NCI-H1048 (cell line): ENCODE measurements at places on chromosomes 6 and 20.

- no peak for DNase-seq
These were observed 40.4 kb upstream of the POPDC3 start for GRCh38 chr6:105220186-105220585.

DNA sequence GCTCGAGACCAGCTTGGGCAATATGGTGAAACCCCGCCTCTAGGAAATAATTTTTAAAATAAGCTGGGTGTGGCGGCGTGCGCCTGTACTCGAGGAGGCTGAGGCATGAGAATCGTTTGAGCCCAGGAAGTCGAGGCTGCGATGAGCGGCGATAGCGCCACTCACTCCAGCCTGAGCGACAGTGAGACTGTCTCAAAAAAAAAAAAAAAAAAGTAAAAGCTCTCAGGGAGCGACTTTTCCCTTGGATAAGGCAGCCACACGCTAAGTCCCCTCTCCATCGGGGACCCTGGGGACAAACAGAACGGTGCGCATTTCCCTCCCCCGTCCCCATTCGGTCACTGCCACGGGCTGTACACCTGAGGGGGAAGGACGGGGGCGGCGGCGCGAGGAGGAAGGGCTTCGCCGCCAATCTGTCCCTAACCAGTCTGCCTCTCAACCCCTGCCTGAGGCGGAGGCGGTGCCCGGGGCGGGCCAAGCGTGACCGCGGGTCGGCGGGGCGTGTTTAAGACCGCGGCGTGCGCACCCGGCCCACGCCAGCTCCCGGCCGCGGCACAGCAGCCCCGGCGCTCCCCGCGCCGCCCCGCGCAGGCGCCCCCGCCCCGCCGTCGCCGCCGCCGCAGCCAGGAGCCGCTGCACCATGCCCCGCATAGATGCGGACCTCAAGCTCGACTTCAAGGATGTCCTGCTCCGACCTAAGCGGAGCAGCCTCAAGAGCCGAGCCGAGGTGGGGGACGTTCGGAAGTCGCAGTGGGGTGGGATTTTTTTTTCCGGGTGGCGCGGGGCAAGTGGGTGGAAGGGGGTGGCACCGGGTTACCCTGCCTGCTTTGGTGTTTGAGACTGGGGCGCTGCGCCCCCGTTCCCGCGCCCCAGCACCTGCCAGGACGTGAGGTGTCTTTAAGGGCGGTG lies at the start of gene GMPR:
Gene GMPR, plus strand, starts transcription at position 531 of the 906 bp plus-strand sequence. Its CDS starts 107 bp downstream, at position 638.
- DNase-seq: no peak

GRCh38 chr20:37366743-37367142 lies 20.8 kb downstream of the SRC start:
- no peak for DNase-seq

DNA sequence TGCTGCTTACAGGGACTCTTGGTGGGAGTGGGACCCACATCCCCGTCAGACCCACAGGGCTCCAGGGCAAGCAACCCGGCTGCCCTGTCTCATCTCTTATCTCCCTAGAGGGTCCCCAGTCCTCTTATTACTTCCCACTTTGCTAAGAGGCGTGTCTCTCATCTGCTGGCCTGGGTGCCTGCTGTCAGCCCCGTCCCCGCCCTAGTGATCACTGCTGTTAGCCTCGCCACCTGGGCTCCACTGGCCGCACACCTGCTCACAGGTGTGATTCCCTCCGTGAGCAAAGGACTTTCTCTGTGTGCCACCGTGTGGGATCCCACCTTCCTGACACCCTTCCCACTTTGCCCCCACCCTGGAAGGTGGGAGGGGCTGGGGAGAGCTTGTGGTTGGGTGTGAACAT lies 57.6 kb downstream of the TCP11 start:
- no peak for DNase-seq

GRCh38 chr6:121838842-121839241 lies 403.4 kb downstream of the GJA1 start:
- no peak for DNase-seq

DNA sequence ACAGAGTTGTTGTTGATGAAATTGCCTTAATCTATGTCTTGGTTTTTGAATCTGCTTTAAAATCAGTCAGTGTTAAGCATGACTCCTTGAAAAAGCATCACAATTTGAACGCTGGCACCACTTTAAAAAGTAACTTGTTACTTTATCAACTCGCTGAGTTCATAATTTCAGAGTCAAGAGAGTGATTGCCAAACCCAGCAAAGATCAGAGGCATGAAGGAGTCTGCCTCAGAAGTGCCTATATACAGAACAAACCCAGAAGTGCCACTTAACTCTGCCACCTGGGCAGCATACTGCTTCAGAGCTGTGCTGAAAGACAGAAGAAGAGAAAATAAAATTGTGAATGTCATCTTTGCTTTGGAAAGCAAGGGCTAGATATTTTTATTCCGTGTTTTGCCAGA lies 73.6 kb upstream of the HCRTR2 start:
- no peak for DNase-seq

DNA sequence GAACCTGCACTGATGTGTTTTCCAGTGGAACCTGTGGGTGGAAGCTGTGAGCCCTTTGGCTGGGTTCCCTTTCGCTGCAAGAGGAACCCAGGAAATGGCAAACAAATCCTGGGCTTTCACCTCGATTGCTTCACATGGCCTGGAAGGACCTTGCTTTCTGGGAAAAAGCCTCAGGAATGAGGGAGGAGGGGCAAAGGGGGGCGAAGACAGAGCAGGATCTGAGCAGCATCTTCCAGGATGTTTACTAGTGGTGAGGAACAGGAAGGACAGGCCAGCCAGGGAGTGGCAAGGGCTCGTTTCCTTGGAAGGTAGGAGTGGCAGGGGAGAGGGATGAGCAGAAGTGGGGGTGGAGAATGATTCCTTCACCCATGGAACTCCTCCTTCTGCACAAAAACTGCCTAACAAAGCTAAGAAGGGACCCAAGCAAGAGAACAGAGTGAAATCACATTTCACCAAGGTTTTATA lies 5.9 kb downstream of the SLC2A10 start:
- no peak for DNase-seq

DNA sequence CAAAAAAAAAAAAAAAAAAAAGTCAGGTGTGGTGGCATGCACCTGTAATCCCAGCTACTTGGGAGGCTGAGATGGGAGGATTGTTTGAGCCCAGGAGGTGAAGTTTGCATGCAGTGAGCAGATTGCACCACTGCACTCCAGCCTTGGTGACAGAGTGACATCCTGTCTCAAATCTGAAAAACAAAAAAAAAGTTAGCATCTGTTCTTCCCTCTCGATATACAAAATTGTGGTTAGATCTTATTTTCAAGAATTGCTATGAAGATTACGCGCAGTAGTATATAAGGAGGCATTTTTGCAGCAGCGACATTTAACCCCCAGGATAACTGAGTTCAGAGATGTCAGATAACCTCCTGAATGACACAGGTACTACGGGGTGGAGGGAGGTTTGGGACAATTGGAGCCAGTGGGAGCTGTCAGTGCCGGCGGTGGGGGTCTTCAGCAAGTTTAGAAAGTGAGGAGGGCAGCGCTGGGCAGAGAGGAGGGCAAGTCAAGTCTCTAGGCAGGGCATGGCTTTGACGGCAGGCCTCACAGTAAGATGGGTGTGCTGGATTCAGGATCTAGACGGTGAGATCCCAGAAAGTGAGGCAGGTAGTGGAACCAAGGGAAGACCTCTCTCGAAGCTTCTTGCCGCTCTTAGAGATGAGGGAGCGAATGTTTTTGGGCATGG lies 26.2 kb upstream of the MRPS18A start:
- DNase-seq: no peak

GRCh38 chr6:163955756-163956155 lies 541.2 kb downstream of the QKI start:
- no peak for DNase-seq

DNA sequence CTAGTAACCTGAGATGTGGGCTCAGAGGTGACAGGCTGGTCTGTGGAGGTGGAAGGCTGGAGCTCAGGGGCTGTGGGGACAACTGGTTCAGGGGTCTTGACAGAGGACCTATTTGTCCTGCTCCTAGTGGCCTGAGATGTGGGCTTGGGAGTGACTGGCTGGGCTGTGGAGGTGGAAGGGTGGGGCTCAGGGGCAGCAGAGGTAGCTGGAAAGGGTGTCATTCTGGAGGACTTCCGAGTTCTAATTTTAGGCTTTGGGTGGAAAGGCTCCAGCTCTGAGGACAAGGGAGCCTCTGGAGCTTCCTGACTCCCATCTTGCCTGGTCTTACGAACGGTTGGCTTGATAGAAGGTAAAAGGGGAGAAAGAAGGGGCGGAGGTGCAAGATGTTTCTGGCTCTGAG lies 11.5 kb downstream of the MDC1 start:
- DNase-seq: no peak

DNA sequence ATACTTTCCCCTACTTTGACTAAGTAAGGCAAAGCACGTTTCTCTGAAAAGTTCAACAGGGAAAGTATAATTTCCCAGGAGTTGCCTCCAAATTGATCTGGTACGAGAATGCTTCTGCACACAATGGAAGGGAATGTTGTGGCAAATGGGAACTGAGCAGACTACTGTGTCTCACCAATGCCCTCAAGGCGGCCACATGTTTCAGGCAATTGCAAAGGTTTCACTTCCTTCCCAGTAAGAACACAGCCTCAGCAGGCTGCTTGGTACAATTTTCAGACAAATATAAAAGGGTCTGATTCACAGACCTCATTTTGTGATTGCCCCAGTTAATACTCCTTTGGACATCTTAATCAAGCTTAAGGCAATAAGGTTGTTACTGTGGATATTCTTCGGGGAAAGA lies 71.2 kb downstream of the KIAA0319 start:
- no peak for DNase-seq

- no peak for DNase-seq
These were observed 115.8 kb downstream of the TRERF1 start for GRCh38 chr6:42335896-42336295.
